ENCODE measurements at places on chromosomes 7 and 10. TPM values are rescaled to one million over a fixed set of nuclear protein-coding genes. Genes with fewer than 3 reads are reported as not detected.

Gene MAGI2
- total RNA-seq: 101 TPM

Gene TAS2R60
- not detected for total RNA-seq

DNA sequence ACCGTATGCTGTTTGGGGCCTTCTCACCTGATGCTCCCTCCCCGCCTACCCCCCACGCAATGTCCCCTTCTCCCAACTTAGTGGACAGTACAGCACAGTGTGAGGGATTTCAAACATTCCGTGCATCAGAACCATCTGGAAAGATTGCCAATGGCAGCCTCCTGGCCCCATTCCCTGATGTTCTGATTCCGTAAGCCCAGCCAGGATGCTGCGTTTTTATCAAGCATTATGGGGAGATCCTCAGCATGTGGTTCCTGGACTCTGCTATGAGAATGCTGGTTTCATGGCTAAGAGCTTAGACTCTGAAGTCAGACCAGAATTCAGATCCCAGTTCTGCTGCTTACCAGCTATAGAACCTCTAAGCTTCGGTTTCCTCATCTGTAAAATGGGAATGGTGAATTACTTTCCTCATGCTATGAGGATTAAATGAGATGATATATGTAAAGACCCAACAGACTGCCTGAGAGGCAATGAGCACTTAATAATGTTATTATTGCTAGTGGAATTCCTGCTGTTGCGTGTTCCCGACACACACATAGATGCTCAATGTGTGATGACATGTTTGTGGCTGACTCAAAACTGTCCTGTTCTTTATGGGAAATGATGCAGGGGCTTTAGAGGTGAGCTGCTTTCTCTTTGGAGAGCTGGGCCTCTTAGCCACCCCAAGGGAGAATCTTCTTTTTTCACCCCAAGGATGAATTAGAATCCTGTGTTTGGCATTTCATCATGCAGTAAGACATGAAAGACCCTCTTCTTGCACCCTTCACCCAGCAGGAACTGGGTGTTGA, 60.8 kb upstream of the SMNDC1 start:
- peak; percentile 34 for DNase-seq

DNA sequence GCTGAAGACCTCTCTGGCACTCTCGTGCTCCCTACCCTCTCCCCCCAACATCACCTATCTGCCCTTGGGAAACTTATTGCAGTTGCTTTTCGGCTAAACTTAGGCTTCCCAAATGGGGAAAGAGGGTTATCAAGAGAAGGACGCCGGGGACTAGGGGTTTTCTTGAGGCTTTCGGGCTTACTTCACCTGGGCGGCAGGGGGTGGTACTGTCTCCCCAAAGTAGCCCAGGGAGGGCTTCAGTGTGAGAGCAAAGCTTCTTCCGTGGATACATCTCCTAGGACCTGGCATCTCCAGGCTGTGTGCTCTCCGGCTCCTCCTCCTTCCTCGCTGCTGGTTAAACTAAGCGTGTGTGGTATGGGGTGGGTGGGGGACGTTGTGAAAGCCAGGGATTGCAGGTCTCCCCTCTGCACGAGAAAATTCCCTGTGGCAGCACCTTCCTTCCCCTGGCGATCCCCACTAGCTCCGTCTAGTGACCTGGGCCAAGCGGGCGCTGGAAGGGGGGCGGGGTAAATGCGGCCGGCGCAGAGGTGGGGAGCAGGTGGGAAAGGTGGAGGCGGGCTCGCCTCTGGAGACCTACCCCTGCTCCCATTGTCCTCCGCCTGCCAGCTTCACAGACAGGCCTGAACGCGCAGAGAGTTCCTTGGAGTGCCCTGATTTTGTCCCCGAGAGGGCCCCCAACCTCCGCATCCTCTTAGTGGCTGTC, 1.1 kb downstream of the PLXDC2 start:
- DNase-seq: no peak

Gene PTPN20
- total RNA-seq: 16.4 TPM

Gene POLD2
- 41.1 TPM for total RNA-seq

DNA sequence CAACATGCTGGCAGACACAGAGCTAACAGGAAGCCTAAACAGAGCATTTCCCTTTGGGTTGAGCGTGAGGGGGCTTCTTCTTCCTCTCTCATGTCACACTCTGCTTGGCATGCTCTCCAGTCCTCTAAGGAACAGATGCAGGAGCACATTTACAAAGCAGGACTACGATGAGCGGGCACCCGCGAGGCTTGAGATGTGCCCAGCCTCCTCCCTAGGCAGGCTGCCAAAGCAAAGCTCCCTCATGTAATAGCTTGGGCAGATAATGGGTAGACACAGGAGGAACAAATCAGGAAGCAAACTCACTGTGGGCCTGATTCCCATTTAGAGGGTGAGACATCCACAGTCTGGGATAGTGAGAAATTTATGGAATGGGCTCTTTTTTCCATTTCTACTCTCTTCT, 519.1 kb downstream of the NRG3 start:
- no peak for DNase-seq

- DNase-seq: no peak
Measured at GRCh38 chr7:129713544-129713943, 102.0 kb downstream of the NRF1 start.

- no peak for DNase-seq
Measured at GRCh38 chr7:156095908-156096539, 283.8 kb upstream of the SHH start.

DNA sequence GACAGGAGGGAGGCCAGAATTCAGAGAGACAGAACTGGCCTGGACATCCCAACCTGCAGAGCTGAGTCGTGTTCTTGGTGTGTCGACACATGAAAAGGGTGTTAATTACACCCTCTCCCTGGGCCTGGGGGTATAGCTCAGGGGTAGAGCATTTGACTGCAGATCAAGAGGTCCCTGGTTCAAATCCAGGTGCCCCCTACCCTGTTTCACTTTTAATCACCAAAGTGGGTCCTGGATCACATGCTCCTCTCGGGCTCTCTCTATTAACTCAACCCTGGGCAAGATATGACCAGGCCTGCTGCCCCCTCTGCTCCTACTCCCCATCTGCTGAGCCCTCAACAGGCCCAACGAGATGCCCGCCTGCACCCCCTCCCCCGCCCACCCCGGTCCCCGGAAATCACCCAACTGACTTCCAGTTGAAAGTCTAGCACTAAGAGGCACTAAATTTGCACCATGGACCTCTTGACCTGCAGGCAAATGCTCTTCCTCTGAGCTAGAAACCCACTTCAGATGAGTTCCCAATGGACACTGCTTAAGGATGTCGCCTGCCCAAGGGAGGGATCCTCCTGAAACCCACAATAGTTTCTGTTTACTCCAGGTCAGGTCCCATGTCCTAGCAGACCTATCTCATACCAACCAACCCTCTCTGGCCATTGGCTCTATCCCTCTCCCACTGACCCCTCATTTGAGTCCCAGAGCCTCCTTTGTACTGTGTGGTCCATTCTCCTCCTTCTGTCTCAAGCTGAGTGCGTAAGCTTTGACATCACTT, 137.6 kb downstream of the ZNF467 start:
- no peak for DNase-seq

DNA sequence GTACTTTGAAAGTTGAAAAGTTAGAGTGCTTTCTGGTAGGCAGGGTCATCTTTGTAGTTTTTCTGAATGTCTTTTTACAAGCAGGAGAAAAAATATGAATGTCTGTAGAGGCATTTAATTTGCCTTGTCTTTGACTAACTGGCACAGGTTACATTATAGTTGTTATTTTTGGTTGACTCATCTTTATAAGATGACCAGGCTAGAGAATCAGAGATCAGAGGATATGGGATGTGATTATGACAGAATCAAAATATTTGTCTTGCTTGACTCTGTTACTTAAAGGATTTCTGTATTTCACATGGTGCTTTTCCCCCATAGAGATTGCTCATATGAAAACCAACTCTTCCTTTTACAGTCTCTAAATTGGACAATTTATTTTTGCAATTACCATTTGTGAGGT, 2.4 kb downstream of the ZMYND11 start:
- DNase-seq: no peak

DNA sequence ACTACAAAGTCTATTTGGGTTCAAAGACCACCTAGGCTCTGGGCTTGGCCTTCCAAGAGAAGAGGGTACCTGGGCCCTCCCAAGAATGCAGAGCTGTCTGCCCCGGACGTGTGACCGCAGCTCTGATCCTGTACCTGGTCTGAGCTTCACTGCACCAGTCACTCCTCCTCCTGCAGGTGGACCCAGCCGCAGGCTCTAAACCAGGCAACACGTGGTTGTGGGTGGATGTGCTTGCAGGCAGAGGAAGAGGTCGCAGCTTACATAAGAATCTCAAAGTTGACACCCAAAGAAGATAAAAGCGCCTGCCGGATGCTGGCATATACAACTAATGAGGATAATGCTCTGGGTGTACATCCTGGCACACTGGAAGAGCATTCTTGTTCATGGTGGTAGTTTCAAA, 9.4 kb upstream of the PFKP start:
- DNase-seq: no peak

- DNase-seq: no peak
Measured at GRCh38 chr7:155232911-155233310, 64.8 kb upstream of the INSIG1 start.

Gene DOCK4
- 99.4 TPM for total RNA-seq

GRCh38 chr7:45687185-45687560, 113.0 kb downstream of the ADCY1 start:
- DNase-seq: no peak

DNA sequence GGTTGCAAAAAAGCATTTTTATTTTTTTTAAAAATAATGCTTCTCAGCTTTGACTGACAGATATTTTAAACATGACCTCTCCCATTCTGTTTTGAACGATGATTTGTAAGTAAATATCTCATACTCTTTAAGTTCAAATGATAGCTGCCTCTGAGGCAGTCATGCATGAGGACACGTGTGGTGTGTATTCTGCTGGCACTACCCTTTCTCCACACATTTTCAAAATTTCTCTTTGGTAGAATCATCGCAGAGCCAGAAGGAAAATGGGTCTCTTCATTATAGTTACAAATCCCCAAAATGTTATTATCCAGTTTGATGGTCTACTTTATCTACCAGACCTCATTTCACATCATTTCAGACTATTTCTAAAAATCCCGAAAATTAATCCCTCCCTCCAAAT, 55.1 kb downstream of the FZD1 start:
- DNase-seq: no peak

Gene MYPN
- not detected for total RNA-seq

Gene CPA4
- 1.00 TPM for total RNA-seq

- no peak for DNase-seq
Measured at GRCh38 chr10:10394933-10395658, 622.6 kb upstream of the CELF2 start.

GRCh38 chr10:93165367-93165766, 91.7 kb downstream of the CYP26A1 start:
- DNase-seq: no peak

DNA sequence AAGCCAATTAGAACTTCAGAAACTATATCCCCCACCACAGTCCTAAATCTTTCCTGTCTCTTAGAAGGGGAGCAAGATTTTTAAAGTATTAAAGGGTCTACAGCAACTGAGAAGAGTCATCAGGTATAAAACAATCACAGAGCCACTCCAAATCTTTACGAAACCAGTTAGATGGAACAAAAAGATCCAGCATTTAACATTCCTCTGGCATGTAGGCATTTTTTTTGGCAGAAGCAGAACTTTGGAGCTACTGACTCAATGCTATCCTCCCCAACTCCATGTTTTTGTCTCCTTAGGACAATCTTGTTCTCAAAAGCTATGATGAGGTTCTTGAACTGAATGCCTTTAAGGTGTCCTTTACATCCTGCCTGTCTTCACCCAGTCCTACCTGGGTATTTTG, 333.3 kb downstream of the PRPF18 start:
- no peak for DNase-seq

Gene PPP1R3C
- 19.6 TPM for total RNA-seq

DNA sequence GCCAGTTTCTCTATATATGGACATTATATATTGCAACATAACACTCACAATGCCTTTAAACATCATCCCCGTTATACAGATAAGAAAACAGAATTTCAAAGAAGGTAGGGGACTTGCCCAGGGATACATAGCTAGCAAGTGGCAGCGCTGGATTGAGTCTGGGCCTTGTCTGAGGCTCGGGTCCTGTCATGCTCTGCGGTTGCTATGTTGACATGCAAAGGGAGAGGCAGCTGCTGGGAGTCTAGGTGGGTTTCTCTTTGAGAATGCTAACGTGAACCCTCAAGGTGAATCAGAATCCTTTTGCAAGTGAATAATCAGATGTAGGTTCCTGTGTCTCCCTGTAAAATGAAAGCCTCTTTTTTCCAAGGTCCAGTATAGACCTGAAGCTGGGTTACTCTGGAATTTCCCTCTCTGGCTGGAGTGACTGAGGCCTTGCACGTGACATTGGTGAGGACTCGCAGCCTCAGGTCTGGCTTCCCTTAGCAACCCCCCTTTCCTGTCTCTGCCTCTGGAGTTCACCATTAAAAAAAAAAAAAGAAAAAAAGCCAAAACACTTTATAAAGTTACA, 38.9 kb downstream of the TCF7L2 start:
- DNase-seq: no peak

Measured in cerebellum (tissue), 4 donors.